T-helper 9 cell (primary cell): ENCODE measurements at places on chromosomes 7 and 10.

DNA sequence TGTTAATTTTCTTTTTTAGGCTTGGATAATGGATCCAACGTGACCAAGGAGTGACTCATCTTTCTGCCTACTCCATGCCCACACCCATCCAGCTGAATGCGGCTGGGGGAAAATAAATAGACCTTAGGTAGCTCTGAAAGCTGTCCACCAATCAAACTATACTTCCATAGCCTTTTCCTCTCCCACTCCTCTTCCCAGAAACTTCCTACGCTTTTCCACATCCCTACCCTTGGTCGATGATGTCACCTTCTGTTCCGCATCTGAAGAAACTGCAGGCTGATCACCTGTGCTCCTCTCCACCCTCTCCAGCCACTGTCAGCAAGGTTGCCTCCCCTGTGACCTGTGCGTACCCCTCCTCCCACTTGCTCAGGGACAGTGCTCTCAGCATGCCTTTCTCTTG lies 359.8 kb upstream of the KLF6 start:
- DNase-seq, result no peak

DNA sequence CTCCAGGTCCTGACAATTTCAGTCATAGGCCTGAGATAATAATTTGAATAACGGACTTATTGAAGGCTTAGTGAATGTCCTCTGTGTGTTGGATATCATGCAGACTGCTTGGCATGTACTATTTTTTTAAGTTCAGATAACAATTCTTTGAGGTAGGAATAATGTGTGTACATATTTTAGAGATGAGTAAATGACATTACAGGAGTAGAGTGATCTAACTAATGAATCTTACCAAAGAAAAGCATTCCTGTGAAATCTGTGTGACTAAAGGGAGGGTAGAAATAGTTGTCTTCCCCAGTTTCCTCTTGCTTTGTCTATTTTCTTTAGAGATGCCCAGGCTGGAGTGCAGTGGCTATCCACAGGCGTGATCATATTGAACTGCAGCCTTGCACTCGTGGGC lies 391.8 kb upstream of the ETV1 start:
- DNase-seq, result no peak

- no peak for DNase-seq
Measured at GRCh38 chr10:71694039-71694501, 25.5 kb downstream of the C10orf105 start.

- no peak for DNase-seq
Measured at GRCh38 chr7:43884209-43884608, 14.9 kb upstream of the MRPS24 start.

GRCh38 chr7:38318803-38319416 lies 45.5 kb upstream of the TARP start:
- no peak for DNase-seq

DNA sequence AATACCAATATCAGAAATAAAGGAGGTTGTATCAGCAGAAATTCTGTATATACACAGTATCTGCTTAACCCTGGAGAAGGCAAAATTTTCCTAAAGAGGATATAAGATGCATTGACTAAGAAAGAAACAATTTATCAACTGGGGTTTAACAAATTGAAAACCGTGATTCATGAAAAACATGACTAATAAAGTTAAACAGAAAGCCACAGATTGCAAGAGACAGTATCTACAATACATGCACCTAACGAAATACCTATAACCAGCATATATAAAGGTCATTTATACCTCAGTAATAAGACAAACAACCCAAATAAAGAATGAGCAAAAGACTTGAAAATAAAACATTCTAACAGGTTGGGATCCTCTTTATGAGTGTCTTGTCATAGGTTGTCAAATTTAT lies 101.8 kb downstream of the IQUB start:
- no peak for DNase-seq

DNA sequence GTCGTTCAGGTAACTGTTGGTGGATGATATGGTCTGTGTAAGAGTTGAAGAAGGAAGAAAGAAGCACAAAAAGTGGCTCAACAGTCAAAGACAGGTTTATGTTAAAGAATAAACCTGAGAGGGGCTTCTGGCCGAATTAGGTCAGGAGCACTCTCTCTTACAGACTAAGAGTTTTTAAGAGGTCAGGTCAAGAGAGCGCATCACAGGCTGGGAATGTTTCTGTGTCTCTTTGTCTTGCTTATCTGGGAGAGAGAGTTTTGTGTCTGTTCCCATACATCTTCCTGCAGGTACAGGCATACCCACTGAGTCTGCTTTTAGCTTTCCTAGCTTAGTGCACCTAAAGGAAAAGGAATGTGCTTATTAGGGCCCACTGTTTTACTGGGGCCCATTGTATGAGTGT lies 22.2 kb upstream of the PRPF18 start:
- no peak for DNase-seq

DNA sequence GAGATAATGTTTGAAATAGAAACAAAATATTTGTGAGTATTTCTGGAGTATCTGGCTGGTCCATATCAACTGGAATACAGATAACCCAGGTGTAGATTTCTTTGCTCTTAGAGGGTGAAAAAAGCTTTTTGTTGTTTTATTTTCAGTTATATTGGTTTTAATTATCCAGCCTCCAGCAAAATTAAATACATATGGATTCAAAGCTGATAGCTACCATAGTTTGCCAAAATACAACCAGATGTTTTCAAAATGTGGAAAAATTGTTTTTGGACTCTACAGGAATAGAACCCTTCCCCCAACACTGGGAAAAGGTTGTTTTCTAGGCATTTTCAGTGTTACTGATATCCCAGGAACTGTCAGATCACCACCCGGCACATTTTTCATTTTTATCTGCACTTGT lies 30.1 kb downstream of the LRRC17 start:
- DNase-seq, result no peak

DNA sequence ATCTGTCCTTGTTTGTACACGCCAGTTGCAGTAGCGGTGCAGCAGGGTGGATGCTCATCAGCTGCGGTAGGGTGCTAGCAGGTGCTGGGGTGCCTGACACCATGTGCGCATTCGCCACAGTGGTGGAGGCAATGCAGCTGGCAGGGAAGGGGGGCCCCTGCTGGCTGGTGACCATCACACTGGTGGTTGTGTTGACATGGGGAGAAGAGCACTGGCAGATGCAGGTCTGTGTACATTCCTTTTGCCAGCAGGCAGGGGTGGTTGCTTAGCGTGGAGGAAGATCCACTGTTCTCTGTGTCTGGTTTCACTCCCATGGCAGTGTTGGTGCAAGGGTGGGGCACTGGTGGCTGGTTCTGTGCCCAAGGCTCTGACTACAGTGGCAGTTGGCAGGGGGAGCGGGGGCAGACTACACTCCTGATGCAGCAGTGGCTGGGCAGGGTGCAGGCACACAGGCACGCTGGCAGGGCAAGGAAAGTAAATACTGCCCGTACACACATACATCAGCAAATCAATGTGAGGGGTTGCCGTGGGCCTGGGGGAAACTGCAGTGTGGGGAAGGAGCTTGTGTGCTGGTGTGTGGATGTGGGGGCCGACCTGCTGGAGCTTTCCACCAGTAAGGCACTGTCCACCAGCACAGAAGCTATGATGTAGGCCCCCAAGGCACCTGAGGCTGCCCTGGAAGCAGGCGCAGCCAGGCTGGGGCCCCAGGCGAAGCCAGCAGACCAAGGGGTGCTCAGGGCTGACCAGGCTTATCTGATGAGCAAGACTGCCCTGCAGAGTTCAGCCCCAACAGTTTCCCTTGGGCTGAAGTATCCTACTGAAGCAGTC lies 87.2 kb upstream of the UNC5B start:
- DNase-seq, result no peak

- no peak for DNase-seq
Measured at GRCh38 chr7:155227788-155228458, 69.8 kb upstream of the INSIG1 start.
